ENCODE measurements at places on chromosomes 12 and 14.

DNA sequence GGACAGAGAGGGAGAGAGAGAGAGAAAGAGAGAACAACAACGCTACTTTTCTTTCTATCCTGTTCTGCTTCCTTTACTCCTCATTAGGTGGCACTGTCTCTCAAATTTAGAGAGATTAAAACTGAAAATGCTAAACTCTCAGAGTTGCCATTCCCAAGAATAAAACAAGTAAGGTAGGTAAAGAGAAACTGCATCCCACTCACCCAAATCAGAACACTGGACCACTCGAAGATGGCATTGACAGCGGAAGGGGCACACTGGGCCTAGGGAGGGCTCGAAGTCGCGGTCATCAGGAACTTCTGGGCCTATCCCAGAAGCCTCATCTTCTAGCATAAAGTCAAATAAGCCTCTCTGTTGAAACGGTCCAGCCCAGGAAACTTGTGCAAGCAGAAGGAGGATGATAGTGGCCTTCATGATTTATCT is 4.5 kb downstream of the DCN start:
- DNase-seq: no peak

- DNase-seq: no peak
Measured at GRCh38 chr12:6548966-6549683, 6.7 kb downstream of the IFFO1 start.

GRCh38 chr12:107558816-107559382 is 126.7 kb upstream of the PWP1 start:
- no peak for DNase-seq

GRCh38 chr14:81400202-81400678 is at the start of gene STON2:
STON2 (minus strand) TSS chr14:81400324; CDS start chr14:81398382, 1,942 bp downstream.
- no peak for DNase-seq

DNA sequence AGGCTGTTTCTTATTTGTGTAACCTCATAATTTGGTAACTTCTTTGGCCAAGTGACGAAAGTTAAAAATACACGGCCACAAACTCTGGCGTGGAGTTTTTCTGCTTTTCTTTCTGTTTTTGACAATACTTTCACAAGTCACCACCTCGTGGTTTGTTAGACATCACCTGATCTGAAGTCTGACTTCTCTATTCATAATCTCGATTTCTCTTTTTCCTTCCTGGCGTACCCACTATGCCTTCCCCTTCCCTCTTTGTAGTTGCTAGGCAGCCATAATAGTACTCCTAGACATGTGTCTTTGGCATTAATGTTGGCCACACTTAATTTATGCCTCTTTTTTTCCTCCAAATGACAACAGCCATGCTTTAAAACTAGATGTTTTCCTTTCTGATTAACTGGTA is 97.6 kb downstream of the POLR3B start:
- no peak for DNase-seq

- DNase-seq: no peak
Measured at GRCh38 chr12:99153293-99153692, 494.3 kb upstream of the GARIN6 start.

DNA sequence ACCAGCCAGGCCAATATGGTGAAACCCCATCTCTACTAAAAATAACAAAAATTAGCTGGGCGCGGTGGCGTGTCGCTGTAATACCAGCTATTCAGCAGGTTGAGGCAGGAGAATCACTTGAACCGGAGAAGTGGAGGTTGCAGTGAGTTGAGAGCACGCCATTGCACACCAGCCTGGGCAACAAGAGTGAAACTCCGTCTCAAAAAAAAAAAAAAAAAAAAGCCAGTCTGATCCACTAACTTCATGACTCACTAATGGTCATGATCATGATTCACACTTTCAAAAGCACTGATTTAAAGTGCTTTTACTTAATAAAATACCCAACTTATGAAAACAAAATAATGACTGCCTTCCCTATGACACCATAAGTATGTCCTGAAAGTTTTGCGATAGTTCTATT is 38.4 kb upstream of the CPM start:
- no peak for DNase-seq

Measured in activated CD4-positive, alpha-beta T cell treated with anti-CD3 and anti-CD28 coated beads, Interleukin-2, amount 50 U/mL, for 24 hours (primary cell).